ENCODE measurements at places on chromosomes 6 and 20.
A peak's percentile ranks its signal among the peaks of the same experiment; 100 is the strongest.

DNA sequence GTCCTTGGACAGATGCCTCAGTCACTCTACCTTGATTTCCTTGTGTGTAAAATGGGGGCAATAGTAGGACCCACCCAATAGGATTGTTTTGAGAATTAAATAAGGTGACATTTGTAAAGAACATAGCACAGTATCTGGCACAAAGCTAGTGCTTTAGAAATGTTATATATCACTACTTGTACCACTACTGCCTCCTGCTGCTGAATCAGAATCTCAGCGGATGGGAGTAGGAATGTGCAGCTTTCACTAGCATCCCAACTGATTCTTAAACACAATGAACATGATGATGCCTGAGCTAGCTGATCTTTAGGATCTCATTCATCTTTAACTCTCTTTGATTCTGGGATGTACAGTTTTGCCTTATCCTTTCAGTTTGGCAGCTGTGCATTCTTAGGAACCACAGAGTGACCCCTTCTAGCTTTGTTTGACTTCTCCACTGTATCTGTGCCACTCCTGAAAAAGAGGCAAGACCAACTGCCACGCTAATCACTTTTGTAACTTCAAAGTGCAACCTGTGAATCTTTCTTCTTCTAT is 7.2 kb downstream of the PBOV1 start:
- DNase-seq: no peak

DNA sequence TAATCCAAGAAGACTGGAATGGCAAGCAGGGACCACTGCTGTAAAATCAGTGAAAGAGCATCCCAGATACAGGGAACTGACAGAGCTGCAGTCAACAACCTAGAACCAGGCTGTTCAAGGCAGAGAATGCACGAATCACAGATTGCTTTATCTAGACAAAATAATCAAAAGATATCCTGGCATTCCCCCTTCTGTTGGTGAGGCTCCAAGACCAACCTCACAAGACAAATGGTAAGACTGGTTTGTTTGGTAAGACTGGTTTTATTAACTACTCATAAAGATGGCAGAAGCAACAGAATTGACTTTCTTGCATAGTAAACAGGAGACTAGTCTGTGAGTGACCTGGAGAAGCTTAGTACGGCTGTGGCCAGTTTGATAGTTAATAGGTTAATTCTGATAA is 88.8 kb upstream of the AHI1 start:
- DNase-seq: no peak

DNA sequence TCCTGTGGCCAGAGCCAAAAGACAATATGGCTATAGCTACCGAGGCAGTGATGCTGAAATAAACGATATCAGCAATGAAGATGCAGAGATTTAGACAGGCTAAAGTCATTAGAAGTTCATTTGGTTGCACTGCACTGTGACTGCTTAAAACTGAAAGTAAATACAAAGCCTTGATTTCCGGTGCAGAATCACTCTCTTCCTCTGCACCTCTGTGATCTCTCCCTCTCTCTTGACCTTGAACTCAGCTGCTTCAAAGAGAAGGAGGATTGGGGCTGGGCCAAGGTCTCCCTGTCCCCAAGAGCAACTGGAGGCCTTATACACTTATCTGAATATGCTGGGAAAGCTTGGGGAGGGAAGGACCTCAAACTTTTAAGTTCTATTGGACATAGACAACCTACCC is 34.6 kb upstream of the SPACA1 start:
- no peak for DNase-seq

DNA sequence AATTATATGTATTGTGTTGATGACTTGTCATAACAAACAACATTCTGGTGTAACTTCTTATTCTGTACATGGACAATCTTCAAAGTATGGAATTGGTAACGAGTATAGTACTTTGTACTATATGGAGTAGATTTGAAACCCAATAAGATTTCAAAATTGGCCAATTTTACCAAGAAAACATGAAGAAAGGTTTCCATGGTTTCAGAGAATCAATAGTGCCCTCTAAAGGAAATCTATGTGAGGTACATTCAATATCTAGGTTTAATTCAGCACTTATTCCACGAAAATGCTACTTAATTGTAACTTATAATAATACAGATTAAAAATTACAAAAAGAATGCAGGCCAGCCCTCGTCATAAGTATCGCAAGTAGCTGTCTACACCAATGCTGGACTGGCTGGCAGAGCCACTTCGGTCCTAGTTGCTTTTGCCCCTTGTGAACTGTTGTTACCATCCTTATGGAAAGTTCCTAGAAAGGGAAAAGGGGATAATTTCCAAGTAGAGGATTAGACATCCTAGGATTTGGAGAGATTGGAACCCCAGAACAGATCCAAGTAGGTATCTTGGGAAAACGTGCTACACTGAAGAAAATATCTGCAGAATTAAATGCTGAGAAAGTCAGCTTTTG is 70.9 kb downstream of the LCA5 start:
- DNase-seq: peak; percentile 17

- no peak for DNase-seq
Observed at GRCh38 chr6:72746276-72746675, 124.4 kb downstream of the KCNQ5 start.

DNA sequence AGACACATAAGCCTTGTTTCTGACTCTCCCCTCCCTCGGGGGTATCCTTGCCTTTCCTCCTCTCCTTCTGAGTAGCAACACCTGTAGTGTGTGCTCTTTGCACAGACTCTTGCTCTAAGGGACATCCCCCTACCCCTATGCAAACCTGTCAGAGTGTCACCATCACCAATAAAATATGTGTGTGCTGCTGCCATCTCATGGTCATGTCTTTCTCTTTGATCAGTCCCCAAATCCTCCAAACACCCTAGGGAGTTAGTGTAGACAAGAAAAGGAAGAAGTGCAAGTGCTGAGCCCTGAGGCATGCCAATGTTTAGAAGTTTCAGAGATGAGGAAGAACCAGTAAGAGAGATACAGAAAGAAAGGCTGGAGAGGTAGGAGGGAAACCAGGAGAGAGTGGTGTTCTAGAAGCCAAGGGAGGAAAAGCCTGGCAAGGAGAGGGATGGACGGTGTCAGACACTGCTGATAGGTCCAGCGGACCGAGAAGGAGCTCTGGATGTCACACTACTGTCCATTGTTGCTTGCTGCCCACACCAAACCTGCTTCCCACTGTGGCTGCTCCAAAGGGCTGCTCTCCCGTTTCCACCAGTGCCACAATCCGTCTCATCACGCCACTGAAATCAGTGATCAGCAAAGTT is 16.4 kb downstream of the TRMT6 start:
- DNase-seq: peak; percentile 48

- no peak for DNase-seq
Observed at GRCh38 chr6:160789263-160790027, 87.4 kb downstream of the PLG start.

DNA sequence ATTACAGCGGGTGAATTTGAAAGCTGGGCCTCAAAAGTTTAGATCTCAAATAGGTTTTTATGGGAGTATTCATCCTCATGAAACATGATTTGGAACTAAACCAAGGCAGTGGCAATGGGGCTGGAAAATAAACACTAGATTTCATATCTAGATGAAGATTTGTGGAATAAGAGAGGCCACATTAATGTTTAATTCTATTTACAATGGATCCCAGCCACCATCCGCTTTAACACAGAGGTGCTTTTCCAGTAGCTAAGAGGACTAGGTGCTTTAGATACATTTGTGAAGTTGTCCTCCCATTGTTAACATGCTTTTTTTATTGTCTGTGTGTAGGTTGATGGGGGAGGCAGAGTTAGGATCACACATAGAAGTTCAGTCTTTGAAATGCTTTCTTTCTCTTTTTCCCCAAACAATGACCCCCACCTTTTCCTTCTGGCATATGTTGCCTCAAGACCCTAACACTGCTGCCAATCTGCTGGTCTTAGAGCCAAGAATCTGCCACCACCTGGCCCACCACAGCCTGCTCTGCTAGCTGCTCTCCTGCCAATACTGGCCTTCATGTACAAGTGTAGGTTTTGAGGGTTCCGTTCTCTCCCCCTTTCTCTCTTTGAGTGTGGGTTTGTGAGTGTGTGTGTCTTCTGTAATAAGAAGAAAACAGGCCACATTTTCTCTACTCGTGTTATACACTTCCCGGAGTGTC is 27.8 kb upstream of the GFRAL start:
- DNase-seq: no peak

GRCh38 chr20:9903048-9903655 is 64.3 kb upstream of the PAK5 start:
- DNase-seq: no peak

DNA sequence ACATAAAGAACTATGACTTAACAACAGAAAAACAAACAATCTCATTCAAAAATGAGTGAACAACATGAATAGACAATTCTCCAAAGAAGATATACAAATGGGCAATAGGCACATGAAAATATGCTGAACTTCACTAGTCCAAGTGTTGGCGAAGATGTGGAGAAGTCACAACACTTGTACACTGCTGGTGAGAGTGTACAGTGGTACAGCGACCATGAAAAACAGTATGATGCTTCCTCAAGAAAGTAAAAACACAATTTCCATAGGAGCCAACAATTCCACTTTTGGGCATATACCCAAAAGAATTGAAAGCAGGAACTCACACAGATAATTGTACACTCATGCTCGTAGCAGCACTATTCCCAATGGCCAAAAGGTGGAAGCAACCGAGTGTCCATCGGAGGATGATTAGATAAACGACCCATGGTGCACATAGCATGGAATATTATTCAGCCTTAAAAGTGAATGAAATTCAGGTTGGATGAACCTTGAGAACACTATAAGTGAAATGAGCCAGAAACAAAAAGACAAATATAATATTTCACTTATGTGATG is 6.6 kb downstream of the HLA-F start:
- DNase-seq: no peak

- DNase-seq: no peak
Observed at GRCh38 chr6:25747477-25747876, 7.1 kb upstream of the SLC17A4 start.

DNA sequence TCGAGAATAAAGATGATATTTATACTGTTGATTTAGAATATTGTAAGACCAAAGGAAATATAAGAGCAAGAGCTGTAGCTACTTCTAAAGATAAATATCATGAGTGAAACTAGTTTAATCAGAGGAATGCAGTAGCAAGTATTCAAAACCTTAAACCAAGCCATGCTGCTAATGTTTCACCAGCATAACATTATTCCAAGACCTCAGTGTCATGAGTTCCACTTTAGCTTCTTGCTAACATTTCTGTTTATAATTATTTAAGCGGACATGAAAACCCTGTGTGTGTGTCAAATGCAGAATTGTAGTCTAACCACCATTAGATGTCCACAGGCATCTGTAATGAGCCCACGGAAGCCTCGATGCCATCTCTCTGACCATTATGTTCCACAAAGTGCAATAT is 752.6 kb upstream of the MARCKS start:
- no peak for DNase-seq

DNA sequence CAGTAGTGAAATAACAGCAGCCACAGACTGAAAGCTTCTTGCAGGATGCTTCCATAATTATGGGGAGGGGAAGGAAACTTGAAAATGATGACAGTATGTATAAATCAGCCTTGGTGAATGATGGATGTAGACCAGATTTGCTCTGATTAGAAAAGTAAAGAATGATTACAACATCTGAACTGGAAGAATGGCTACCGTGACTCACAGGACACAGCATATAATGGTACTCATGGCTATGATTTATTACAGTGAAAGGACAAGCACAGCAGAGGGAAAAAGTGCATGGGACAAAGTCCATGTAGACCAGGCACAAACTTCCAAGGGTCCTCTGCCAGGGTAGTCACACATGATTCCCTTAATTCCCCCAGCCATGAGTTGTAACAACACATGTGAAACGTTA is 70.7 kb upstream of the POPDC3 start:
- no peak for DNase-seq

- no peak for DNase-seq
Observed at GRCh38 chr6:33140556-33140955, 51.7 kb downstream of the COL11A2 start.

DNA sequence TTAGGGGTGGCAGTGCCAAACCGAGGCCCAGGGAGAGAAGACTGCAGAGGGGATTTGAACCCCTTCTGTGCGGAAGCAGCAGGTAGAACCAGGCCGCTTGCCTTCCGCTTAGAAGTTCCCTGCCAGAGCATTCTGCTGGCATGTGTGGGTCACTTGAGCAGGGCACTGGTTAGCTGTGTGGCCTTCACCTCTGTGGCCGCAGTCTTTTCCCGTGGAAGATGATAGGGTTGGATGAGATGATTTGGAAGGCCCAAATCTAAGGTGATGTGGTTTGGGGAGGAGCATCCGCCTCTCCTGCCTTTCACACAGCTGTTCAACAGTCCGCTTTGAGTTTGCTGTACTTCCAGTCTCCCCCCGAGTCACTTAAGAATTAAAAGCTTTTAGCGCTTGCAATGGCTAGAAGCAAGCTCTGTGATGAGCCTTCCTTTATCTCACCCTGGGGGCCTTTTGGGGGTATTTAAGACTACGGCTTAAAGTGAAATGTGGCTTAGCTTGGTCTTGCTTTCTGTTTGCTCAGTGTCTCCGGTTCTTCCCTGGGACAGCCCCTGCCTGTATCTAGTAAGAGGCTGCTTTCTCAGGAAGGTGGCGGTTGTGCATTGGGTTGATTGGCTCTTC is 743 bp downstream of the CMTR1 start:
- DNase-seq: peak; percentile 72

- no peak for DNase-seq
Observed at GRCh38 chr6:126826166-126826714, 292.2 kb upstream of the RSPO3 start.

DNA sequence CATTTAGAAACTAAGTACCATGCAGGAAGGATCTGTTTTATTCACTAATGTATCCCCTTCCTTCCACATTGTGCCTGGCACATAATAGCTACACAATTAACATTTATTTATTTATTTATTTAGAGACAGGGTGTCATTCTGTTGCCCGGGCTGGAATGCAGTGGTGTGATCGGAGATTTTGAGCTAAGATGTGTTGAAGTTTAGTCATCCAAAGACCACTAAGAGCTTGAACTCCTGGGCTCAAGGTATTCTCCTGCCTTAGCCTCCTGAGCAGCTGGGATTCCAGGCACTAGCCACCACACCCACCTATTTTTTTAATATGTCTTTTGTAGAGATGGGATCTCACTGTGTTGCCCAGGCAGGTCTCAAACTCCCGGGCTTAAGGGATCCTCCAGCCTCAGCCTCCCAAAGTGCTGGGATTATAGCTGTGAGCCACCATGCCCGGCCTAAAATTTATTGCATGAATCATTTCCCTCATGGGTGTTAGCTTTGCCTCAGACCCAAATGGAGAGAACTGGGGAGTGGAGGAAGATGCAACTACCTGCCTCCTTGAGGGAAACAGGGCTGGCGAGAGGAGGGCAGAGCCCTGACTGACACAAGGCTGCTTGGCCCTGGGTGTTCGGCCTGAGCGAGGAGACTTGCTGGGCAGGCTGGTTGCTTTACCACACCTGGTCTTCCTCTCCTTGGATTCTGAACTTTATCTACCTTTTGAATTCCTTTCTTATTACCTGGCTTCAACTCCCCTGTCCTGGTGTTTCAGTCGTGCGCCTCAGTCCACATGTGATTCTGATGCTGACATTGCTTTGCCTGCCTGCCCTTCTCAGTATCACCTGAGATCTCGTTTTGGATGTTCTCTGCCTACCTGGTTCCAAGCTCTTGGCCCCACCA is 1.7 kb upstream of the DYNLT1 start:
- DNase-seq: no peak

- DNase-seq: no peak
Observed at GRCh38 chr6:5718231-5718947, 288.3 kb downstream of the NRN1 start.

All from GM13977 (cell line).